ENCODE measurements at places on chromosomes 5 and 9.

DNA sequence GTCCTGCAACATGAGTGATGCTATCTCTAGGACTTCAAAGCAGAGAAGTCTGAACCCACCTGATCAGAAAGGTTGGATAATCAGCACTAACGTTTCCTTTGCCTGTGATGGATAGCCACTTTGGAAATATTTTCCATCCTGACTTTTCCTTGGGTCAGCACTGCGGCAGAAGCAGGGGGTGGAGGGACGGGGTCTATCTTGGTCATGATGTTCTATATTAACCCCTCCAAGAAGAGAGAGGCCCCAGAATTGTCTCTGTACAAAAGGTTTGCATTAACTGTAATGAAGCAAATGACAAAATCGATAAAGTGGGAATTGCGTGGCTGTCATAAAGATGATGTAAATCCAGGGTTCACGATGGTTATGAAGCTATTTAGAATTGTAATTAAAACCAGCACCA is 279.8 kb upstream of the PANK3 start:
- DNase-seq: no peak

- no peak for DNase-seq
Measured at GRCh38 chr5:150164211-150164980, 2.2 kb upstream of the CDX1 start.

- DNase-seq: no peak
Measured at GRCh38 chr9:20632705-20633104, 10.4 kb upstream of the MLLT3 start.

DNA sequence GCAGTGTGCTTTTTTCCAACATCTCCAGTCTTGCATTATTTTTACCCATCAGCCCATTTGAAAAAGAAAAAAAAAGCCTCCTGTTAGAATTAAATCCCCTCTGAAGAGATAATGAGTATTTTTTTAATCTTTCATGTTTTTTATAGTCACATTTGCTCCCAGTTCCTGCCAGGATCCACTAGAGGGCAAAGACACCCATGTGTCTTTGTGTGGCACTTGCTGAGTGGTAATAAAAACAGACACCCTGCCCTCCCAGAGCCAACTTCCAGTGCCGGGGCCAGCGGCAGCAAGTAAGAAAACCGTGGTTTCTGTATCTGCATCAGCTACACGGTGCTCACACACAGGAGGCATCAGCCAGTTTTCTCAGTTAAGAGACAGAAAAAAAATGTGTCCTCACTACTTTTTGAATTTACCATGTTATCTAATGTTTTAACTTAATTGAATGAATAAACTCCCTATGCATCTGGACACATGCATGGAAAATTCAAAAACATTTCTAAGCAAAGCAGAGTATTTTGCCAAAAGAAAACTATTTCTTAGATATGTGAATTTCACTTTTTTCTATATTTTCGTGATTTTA is 70.2 kb upstream of the PLEKHG4B start:
- no peak for DNase-seq

- no peak for DNase-seq
Measured at GRCh38 chr9:93259490-93260262, 75.7 kb downstream of the WNK2 start.

DNA sequence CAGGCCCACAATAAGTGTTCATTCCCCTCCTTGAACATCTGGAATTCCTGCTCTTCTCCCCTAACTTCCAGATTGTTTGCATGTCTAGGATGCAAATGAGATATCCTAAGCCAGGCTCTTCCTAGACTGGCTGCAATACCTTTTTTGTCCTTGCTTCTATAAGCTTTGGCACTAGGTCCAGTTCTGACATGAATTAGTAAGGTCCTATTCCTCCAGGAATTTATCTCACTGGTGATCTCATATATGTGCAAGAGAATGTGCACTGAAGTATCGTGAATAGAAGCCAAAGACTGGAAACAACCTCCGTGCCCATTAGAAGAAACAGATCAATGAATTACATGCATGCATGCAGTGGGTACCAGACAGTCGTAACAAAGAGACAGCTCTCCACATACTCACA is 25.2 kb downstream of the DUSP1 start:
- DNase-seq: no peak

DNA sequence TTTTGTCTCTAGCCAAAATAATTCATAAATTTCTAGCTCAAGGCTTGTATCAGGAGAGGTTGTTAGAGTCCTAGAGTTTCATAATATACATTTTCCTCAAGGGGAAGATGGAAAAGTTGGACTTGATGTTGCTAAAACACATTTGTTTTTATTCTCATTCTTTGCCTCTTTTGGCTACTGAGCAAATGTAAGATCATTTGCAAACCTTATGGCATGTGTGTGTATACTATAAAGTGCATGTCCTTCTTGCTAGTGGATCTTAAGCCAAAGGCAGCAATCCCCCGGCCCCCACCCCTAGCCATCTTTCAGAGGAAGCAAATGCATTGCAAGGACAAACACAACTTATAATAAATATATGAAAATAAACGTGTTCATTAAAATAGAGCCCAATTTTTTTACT is 43.0 kb downstream of the ADAMTSL1 start:
- DNase-seq: no peak

DNA sequence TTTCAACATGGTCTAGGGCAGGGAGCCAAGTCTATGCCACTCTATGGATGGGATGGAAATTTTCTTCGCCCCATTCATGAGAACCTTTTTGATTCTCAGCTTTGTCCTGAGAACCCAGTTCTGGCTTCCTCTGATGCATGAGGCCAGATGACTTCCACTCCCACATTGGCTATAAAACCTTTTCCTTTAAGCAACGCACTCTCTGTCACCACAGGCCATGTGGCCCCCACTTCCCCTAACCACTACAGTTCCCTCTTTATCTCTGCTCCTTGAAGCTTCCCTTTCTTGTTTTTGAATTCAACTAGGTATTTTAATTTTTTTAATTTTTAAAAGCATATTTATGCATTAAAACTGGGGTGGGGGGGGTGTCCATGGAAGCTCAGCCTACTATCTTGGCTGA is 401.3 kb downstream of the ENC1 start:
- DNase-seq: peak; percentile 83

All from suppressor macrophage treated with lipopolysaccharide for 4 hours (primary cell).